ENCODE measurements at places on chromosomes 12 and 14. TPM values are rescaled to one million over a fixed set of nuclear protein-coding genes. Genes with fewer than 3 reads are reported as not detected.

- DNase-seq, result no peak
Measured at GRCh38 chr14:65164068-65164824, 61.9 kb upstream of the MAX start.

- DNase-seq, result no peak
Measured at GRCh38 chr12:10088955-10089900, 9.6 kb downstream of the CLEC1A start.

GRCh38 chr14:27484633-27485032, 886.8 kb upstream of the NOVA1 start:
- DNase-seq, result no peak

DNA sequence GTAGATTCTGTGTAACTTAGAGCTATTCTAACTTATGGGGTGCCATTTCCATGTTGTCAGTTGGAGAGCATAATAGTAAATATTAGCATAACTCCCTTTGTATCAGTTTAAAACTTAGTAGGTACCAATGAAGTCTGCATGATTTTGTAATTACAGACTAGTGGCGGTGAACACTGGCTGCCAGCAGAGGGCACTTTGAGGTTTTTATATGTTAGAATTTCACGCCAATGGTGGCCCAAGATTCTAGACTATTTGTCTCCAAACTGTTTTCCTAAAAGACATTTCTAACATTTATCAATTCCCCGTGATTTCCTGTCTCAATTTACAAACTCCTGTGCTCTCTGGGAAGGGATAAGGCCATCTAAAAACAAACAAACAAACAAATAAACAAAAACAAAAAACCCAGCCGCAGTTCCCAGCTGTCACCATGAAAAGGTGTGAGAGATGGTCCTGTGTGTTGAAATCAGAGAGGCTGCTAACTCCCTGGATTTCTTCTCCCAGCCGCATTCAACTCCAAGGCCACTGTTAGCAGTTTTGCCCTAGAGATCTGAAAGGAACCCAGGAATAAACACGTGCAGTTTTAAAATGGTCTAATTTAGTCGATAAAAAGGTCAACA, 57.6 kb downstream of the BRMS1L start:
- DNase-seq, result no peak

- no peak for DNase-seq
Measured at GRCh38 chr12:91579516-91580263, 397.1 kb upstream of the DCN start.

Gene PRMT5
- total RNA-seq, result 43.9 TPM

DNA sequence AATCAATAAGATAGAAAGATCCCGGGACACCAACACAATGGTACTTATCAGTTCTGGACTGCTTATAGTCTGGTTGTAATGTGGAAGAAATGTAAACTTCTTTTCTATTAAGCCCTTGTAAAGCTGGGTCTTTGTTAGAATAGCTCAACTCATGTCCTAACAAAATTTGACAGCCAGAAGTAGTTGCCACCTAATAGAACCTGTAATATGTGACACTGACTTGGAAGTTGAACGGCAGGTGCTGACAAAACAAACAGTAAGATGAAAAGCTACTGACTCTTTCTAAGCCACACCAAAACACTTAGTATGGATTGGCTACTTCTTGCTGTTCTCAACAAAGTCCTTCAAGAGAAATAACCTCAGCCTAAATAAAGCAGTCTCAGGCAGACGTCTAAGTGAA, 56.6 kb downstream of the KIF21A start:
- no peak for DNase-seq

DNA sequence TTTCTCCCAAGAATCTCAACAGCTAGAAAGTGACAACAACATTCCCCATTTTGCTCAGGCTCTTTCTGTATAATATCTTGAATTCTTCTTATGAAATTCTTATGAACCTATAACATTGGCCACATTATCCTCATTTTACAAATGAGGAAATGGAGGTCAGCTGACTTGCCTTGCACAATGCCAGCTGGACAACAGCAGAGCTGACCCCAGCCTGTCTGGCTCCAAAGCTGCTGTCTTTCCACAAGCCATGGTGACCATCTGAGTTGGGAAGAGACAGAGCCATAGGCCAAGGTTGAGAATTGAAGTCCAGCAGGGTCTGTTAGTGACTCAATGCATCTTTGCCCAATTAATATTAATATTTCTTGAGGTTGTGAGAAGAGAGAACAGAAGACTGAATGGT, 87.3 kb downstream of the KSR2 start:
- DNase-seq, result no peak

Gene KLRC1
- not detected for total RNA-seq

- no peak for DNase-seq
Measured at GRCh38 chr14:69982886-69983285, 103.7 kb downstream of the SMOC1 start.

GRCh38 chr12:39780913-39781446, 161.4 kb upstream of the ABCD2 start:
- no peak for DNase-seq

Gene ADCK1
- total RNA-seq, result 1.8 TPM

- DNase-seq, result no peak
Measured at GRCh38 chr12:95836630-95837239, 22.0 kb upstream of the SNRPF start.

DNA sequence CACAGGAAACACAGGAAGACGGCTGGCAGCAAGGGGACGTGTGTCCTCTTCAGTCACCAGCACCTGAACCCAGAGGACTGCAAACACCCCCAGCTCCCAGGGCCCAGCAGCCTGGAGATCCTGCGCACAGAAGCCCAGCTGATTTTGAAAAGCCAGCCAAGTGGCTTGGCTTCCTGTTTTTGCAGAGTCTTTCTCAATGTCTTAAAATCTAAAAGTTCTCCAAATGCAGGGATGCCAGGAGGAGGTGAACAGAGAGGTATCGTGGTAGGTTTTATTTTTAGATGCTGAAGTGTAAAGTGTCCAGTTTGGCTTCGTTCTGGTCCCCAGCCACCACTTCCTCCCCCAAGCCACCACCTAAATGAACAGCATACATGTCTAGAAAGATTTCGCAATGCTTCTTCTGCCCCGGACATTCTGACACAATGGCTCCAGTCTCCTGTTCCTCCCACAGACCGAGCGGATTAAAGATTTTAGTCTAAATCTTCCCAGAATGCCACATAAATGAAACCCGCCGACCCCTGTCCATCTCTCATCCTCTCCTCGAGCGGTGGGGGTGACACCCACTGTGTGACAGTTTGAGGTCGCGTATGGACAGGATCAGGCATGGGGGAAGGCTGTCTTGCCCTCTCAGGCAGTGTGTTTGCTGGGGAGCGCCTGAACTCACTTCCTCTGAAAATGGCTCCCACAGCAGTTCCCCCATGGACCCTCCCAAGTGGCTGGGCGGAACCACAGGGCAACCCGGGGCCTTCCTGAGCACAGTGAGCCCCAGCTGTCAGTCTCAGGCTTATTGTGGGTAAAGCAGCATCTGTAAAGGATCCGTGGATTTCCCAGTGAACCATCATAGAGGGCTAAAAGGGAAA, 41.6 kb downstream of the ITPK1 start:
- DNase-seq, result no peak

DNA sequence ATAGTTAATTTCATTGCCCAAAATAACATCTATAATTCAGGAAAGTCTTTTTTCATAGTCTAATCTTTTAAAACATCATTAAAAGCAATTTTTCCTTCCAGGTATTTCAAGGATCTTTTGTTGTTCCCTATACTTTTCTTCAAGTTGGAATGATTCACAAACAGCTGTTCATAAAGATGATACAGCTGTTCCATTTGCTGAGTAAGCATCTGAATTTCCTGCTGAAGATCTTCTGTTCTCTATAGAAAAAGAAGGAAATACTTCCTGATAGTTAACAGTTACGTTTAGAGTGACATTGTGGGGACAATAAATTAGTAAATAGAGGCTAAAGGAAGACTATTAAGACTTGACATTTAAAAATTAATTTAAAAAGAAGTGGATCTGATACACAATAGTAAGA, 30.3 kb upstream of the ESR2 start:
- DNase-seq, result no peak

GRCh38 chr12:113302886-113303640, 31.8 kb downstream of the SLC8B1 start:
- no peak for DNase-seq

Gene ACACB
- 2.9 TPM for total RNA-seq

Gene ATXN7L3B
- 21.0 TPM for total RNA-seq

Gene GPRC5D
- not detected for total RNA-seq

Gene KRT6A
- total RNA-seq, result not detected

- no peak for DNase-seq
Measured at GRCh38 chr12:94198872-94199271, 50.5 kb downstream of the PLXNC1 start.

- DNase-seq, result no peak
Measured at GRCh38 chr12:56103823-56104108, 593 bp upstream of the PA2G4 start.

Gene MYO1H
- not detected for total RNA-seq

- DNase-seq, result no peak
Measured at GRCh38 chr12:51729331-51729730, 119.2 kb downstream of the FIGNL2 start.

DNA sequence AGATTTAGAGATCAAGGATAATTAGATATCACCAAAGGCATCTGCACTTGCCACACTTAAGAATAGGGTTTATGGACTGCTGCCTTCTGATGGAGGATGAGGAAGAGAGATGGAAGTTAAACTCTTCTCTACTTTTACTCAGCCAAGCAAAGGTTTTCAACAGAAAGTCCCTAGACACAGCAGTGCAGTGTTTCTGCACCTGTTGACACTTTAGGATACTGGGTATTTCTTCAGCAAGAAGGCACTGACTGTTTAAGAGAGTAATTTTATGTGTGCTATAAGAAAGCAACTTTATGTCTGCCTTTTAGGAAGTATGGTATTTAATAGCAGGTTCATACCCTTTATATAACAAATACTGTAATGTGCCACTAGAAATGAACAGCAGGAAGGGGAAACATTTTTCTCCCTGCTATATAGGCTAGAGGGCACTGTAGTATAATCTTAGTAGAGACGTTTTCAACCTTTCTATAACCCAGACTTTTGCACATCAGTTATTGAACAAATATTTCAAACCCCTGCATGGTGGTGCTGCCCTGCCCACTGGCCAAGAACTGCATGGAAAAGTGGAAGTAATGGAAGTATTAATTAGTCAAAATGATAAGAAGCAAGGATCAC, 225.0 kb upstream of the GRIP1 start:
- DNase-seq, result no peak

Gene TSPAN8
- not detected for total RNA-seq

- no peak for DNase-seq
Measured at GRCh38 chr12:90333939-90334338, 621.0 kb downstream of the CCER1 start.

Gene CD27
- not detected for total RNA-seq

Gene MSRB3
- 47.2 TPM for total RNA-seq

Gene AMN1
- 14.8 TPM for total RNA-seq

Gene TMTC2
- 0.13 TPM for total RNA-seq

Gene KCNH5
- total RNA-seq, result not detected

Gene LRRC10
- total RNA-seq, result not detected

Gene BHLHE41
- total RNA-seq, result 69.1 TPM

- no peak for DNase-seq
Measured at GRCh38 chr12:121932914-121933521, 14.6 kb downstream of the CFAP251 start.

DNA sequence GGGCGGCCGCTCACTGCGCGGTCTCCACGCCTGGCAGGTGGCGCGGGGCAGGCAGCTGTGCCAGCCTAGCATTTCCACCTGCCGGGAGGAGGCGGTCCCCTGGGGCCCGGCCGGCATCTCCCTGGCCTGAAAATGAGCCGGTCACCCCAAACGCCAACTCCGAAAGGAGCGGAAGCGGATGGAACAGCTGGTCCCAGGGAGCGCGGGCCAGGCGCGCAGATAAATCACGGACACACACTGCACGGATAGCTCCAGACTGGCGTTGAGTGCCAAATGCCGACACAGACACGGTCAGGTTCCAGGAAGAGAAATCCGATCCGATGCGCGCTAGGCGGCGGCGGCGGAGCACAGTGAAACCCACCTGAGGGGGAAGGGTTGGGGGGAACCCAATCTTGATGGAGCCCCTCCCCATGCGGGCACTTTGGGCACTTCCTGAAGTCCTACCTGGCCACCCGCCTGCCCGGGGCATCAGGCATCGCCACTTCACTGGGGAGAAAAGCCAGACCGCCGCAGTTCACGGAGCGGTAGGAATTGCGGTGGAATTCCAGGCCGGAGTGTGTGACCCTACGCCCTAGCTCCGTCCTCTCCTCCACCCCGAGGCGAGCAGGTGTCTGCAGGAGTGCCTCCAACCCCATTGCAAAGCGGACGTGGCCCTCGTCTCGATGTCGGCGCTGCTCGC, 624 bp upstream of the PLEKHD1 start:
- no peak for DNase-seq

DNA sequence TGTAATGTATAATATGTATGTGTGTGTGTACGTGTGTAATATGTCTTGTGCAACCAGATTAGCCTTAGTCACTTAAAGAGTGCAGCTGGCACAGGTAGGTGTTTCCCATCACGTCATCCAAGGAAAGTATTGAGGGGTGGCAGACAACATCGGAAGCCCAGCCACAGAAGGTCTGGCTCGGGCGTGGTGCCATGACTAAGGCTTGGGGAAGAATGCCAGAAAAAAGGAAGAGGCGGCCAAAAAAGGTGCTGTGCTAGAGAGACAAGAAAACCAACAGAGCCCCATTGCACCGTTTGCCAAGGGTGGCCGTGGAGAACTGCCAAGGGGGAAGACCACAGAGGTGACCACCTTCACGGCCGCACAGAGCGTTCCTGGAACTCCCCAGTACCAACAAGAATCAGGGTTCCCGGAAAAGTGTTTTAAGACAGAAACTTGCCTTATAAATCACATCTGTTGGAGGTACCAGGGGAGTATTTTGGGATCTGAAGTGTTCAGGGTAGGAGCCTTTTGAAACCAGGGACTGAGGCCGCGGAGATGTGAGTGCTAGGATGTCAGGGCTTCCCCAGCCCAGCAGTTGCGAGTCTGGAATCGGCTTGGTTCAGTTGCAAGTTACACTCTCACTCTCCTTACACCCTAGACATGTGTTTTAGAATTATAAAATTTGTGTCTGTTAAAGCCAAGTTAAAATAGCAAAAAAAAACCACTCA, 131.2 kb upstream of the DYRK2 start:
- peak; percentile 65 for DNase-seq

GRCh38 chr12:67430708-67431335, 161.7 kb downstream of the CAND1 start:
- DNase-seq, result no peak

DNA sequence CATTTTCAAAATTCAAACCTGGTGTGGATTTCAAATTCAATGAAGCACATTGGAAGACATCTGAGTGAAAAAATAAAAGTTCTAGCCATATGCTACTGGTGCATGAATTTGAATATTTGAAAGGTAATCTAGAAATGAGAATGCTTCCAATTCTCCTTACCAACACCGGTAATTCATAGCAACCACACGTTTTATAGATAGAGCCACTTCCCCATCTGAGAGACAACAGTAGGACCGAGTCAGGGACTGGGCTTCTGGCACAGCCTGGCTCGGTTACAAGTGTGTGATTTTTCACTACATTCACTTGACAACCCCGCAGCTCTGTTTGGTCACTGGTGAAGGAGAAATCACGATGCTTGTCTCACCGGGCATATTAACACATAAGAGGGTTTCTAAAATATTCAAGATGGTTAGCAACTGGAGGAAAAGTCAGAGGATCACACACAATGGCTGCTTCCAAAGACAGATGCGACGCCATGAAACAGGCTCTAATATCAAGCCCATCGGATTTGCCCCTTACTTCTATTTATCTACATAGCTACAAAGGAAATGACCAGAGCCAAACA, 86.5 kb upstream of the FOXN3 start:
- no peak for DNase-seq

Measured in SJSA1 (cell line).